ENCODE measurements at places on chromosomes 2 and 18.

DNA sequence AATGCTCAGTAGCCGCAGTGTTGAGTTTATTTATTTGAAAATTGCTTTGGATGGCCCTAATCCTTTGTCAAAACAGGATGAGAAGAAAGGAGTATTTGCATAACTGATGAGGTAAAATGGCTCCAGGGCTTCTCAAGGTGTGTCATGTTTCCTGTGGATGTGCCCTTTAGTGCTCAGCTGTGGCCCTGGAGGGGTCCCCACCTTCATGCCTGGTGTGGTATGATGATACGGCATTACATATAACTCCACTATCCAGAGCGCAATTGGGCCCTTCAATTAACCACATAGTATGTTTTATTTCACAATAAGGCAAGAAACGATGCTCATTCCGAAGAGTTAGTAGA is 39.8 kb upstream of the TMEM178A start:
- no peak for DNase-seq

- DNase-seq: no peak
Measured at GRCh38 chr2:19250906-19251305, 107.5 kb downstream of the OSR1 start.

- no peak for DNase-seq
Measured at GRCh38 chr2:85779641-85780315, 26.0 kb downstream of the ATOH8 start.

DNA sequence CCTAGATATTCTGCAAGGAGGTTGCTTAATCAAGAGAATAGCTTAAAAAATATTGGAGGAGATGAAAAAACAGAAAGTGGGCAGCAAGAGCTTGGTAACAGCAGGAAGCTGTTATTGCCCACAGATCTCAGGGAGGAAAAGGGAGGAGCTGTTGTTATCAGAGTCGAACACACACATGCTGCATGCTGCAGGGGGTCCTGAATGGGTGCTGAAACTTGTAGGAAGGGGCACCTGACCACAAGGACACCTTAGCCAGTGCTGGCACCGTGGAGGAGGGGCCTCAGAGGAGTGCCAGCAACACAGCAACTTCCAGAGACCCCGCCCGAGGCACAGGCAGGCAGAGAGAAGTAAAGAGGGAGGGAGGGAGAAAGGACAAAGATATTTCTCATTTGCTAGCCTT is 332.9 kb downstream of the SOCS6 start:
- no peak for DNase-seq

DNA sequence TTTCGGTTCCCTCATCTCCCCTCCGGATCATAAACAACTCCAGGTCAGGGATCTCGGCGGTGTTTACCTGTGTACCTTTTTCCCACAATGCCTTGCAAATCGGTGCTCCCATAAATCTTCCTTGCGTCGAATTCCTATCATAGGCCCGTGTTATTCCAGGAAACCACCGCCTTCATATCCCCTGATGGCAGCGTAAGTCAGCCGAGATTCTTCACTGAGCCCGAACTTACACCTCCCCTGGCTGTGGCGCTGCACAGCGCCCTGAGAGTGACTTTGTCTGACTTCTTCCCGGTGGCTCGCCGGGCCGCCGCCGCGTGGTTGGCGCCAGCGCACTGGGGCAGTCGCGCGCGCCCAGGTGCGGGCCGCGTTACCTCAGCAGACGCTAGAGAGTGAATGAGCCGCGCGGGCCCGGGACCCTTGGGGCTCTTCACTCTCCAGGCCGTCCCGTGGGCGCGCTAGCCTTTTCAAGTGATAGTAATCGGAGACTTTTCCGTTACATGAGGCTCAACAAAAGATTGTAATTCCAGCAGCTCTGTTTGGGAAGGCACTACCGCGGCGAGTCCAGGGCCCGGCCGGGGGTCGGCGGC is 101.6 kb downstream of the SPTBN1 start:
- peak; percentile 64 for DNase-seq

- no peak for DNase-seq
Measured at GRCh38 chr2:57726294-57726693, 320.3 kb upstream of the VRK2 start.

DNA sequence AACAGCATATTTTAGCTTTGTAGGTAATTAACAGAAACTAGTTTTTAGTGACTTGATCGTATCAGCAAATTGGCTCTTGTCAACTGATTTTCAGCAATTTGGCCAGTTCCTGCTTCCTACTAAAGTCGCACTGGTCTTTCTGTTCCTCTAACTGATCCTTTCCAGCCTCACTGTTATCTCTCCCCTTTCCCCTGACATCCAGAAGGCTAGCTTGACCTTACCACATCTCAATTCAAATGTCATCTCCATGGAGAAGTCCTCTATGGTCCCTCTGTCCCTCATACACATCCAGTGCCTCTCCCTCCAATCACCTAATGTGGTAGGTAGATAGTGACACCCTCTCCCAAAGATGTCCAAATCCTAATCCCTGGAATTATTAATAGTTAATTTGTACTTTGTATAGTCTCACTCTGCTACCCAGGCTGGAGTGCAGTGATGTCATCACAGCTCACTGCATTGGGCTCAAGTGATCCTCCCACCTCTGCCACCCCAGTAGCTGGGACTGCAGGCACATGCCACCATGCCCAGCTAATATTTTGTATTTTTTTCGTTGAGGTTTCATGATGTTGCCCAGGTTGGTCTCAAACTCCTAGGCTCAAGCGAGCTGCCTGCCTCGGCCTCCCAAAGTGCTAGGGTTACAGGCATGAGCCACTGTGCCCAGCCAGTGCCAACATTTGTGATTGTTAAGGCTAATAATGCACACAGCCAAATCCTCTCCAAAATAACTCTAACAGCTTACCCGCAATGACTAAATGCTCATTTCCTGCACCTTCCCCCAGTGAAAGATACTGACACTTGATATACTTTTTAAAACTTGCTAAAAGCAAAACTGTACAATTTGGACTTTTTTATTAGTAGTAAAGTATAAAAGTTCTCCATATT is 16.9 kb downstream of the PSTPIP2 start:
- DNase-seq: no peak

GRCh38 chr18:955384-956066 is 50.9 kb downstream of the ADCYAP1 start:
- no peak for DNase-seq

GRCh38 chr18:12904012-12904516 is 20.0 kb upstream of the PTPN2 start:
- DNase-seq: peak; percentile 16

Measured in activated T-helper 9 cell treated with anti-CD3 and anti-CD28 coated beads, Interleukin-2, amount 50 U/mL, for 16 hours (primary cell).